ENCODE measurements at places on chromosomes 2 and 18.

DNA sequence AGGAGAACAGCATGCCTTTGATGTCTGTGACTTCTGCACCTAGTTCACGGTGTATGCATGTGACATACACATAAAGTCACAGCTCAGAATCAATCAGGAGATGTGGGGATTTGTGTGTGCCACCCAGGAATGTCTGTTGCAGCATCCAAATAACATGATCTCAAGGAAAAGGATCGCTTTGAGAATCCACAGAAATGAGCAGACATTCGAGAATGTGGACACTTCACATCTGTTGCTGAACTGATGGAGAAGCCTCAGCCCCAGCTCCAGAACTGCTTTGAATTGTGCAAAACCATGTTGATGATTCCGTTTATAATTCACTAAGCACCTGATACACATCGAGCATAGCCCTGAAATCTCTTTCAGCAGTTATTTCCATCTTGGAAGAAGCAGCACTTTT is 208.6 kb downstream of the CMPK2 start:
- H3K27me3 ChIP-seq: no peaks in the 10 kb centered on the region
- no peaks in the 10 kb centered on the region for H3K36me3 ChIP-seq
- H3K27ac ChIP-seq: no peak overlapping the region

DNA sequence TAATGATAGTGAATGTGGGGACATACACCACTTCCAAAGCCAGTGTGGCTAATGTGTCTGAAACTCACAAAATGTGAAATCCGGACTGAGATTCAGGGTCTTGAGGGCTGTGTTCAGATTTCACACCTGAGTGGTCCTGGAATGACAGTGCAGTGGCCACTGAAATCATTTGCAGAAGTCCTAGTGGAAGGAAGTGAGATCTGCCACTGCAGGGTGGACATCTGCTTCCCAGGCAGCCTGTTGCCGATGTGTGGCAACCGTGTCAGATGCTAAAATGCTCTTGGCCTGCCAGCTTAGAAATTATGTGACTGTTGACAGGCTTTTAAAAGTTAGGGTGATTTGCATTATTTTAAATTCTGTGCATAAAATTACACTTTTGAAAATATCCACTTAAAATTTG is 77.8 kb upstream of the TMEM200C start:
- no peak overlapping the region for H3K27ac ChIP-seq
- DNase-seq: peak; percentile 16
- H3K36me3 ChIP-seq: no peaks in the 10 kb centered on the region
- H3K4me1 ChIP-seq: peaks cover 12% of the 10 kb centered on the region

GRCh38 chr2:74188018-74188601 is 9.4 kb upstream of the MOB1A start:
- no peaks in the 10 kb centered on the region for H3K36me3 ChIP-seq
- no peaks in the 10 kb centered on the region for H3K27me3 ChIP-seq
- no peak overlapping the region for H3K4me3 ChIP-seq

DNA sequence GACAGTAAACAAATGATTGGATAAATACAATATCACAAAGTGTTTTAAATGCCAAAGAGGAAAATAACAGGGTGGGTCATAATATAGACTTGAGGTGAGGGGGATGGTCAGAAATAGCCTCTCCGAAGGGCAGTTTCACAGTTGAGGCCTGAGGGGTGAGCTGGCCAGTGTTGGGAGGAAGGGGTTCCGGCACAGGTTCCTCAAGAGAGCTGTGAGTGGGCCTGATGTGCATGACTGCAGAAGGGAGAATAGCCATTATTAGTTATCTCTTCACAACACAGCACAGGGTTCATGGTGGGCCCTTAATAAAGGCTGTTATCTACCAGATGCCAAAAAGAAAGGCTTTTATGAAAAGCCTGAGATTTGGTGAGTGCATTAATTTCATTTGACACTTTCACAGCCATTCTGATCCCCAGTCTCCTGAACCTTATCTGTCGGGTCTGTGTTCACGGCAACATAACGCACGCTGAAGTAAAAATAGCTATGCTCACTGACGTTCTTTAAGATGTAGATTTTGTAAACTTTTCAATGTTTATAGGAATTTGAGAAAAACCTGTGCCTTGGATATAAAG is 39.6 kb downstream of the POLR1A start:
- no peak for DNase-seq
- no peak overlapping the region for H3K27ac ChIP-seq
- peaks cover 95% of the 10 kb centered on the region for H3K36me3 ChIP-seq
- H3K27me3 ChIP-seq: no peaks in the 10 kb centered on the region
- H3K4me3 ChIP-seq: no peak overlapping the region
- H3K4me1 ChIP-seq: no peaks in the 10 kb centered on the region

- H3K27ac ChIP-seq: peak overlapping the region; percentile 96
- H3K4me3 ChIP-seq: no peak overlapping the region
- H3K4me1 ChIP-seq: no peaks in the 10 kb centered on the region
- peak; percentile 70 for DNase-seq
These were observed 72.4 kb downstream of the MYCN start for GRCh38 chr2:16012626-16013358.

- no peak overlapping the region for H3K27ac ChIP-seq
- H3K4me1 ChIP-seq: peaks cover 14% of the 10 kb centered on the region
- no peaks in the 10 kb centered on the region for H3K27me3 ChIP-seq
- no peak for DNase-seq
- H3K36me3 ChIP-seq: peaks cover 43% of the 10 kb centered on the region
These were observed 53.3 kb downstream of the ARHGAP28 start for GRCh38 chr18:6782861-6783260.

GRCh38 chr2:9975328-9975727 is 23.8 kb downstream of the GRHL1 start:
- no peak overlapping the region for H3K4me3 ChIP-seq
- no peaks in the 10 kb centered on the region for H3K4me1 ChIP-seq
- no peak overlapping the region for H3K27ac ChIP-seq
- no peaks in the 10 kb centered on the region for H3K27me3 ChIP-seq
- DNase-seq: no peak
